ENCODE measurements at places on chromosomes 16 and 17.

DNA sequence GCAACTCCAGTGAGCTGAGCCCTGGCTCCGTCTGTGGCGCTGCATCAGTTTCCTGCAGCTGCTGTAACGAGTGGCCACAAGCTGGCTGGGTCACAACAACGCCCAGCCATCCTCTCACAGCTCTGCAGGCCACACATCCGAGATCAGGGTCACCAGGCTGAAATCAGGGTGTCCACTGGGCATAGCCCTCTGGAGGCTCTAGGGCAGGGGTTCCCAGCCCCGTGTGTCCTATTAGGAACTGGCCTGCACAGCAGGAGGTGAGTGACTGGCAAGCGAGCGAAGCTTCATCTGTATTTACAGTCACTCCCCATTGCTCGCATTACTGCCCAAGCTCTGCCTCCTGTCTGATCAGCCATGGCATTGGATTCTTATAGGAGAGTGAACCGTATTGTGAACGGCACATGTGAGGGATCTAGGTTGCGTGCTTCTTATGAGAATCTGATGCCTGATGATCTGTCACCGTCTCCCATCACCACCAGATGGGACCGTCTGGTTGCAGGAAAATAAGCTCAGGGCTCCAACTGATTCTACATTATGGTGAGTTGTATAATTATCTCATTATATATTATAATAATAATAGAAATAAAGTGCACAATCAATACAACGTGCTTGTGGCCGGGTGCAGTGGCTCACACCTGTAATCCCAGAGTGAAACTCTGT, 176.5 kb downstream of the SEC14L1 start:
- no peak for DNase-seq

DNA sequence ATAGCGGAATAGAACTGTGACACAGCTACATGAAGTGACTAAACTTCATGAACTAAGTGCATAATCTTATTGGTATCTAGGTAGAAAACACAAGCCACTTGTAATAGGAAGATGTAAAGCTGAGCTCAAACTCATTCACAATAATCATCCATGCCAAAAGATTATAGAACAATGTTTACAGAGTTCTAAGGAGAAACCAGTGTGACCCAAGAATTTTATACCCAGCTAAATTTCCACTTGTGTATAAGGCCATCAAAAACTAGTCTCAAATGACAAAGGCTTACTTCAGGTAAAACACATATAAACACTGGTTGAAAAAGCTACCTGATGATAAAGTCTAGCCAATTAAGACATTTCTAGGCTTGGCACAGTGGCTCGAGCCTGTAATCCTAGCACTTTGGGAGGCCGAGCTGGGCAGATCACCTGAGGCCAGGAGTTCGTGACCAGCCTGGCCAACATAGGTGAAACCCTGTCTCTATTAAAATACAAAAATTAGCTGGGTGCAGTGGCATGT, 16.9 kb upstream of the CPD start:
- no peak for DNase-seq

- DNase-seq: no peak
Observed at GRCh38 chr17:29844339-29845048, 85.5 kb downstream of the SSH2 start.

- DNase-seq: no peak
Observed at GRCh38 chr17:44279346-44279665, 11.4 kb upstream of the SLC4A1 start.

DNA sequence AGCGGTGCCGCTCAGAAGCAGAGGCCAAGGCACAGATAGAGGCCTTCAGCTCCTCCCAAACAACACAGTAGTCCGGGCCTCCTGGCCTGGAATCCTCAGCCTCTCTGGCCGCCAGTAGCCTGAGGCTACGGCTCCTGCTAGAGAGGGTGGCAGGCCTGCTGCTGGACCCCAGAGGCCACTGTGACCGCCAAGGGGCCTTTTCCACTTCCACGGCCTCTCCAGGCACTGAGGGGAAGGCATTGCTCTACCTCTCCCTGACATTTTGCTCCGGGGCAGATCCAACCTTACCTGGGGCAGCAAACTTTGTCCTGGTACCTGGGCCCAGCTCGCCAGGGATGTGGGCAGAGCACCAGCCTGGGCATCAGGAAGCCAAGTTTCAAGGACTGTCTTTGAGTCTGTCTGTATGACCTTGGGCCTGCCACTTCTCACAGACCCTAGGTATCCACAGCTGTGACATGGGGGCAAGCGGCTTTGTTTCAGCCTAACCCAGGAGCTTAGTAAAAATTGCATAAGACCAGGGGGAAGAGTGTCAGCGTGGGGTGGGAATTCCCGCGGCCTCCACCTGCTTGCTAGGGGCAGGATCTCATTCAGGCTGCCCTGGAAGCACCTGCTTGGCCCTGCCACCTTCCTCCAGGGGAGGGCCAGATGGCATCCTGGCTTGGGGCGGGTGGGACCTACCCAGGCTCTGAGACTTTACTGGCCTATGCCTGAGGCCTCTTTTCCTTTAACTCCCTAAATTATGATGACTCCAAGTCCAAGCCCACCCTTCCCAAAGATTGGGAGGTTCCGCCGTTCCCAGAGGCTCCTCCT, 33.2 kb downstream of the ADGRG5 start:
- DNase-seq: no peak

DNA sequence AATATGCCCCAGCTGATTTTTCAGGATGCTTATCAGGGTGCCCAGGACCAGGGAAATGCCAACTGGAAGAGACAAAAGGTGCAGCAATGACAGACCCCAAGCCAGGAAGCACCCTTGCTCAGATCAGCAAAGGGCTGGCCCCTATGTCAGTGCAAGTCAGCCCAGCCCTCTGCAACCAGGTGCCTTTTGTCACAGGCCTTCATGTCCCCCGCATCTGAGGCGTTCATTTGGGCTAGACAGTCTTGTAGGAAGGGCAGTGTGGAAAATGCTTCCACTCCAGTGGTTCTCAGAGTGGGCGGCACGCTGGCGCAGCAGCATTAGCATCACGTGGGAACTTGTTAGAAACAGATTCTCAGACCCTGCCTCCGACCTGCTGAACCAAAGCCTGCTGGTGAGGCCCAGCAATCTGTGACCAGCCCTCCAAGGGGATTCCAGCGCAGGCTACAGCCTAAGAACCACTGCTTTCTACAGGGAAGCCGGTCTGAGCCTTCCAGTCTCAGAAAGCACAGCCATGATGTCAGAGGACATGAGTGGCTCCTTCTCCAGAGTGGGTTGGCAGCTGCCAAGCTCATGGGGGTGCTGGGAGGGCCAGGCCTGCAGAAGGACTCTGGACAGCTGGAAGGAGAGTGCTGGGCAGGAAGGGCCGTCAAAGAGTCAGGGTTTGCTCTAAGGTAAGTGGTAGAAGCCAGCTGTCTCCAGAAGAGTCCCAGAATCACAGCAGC, 13.1 kb downstream of the SLC47A2 start:
- no peak for DNase-seq

GRCh38 chr16:85165781-85166180, 53.5 kb upstream of the CIBAR2 start:
- no peak for DNase-seq

DNA sequence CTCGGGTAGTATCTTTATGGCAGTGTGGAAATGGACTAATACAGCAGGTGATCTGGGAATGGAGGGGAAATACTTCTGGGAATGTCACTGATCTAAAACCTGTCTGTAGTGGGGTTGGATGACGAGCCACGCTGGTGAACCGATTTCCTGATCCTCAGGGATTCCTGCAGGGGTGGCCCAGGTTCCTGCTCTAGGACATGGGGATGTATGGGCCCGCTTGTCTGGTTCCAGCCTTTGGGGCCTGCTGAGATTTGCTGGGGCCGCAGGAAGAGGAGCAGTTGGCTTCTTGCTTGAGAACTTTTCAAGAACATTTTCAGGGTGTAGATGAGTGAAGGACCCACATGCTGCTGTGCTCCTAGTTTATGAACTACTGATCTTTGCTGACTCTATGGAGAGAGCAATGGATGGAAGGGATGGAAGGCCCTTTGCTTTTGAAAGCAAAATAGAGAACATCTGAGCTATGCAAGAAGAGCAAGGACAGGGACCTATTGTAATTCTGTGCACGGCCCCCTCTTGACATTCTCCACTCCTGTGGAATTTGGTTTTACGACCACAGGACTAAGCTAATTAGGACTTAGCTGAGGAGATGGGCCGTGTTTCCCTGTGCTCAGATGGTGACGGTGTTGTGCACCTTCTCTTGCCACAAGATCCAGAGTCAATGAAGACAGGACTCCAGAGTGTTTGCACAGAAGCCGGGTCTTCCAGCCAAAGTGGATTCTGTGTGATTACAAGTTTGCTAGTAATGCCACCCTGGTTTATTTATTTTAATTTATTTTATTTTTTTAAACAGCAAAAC, 90.5 kb downstream of the SEC14L1 start:
- no peak for DNase-seq

DNA sequence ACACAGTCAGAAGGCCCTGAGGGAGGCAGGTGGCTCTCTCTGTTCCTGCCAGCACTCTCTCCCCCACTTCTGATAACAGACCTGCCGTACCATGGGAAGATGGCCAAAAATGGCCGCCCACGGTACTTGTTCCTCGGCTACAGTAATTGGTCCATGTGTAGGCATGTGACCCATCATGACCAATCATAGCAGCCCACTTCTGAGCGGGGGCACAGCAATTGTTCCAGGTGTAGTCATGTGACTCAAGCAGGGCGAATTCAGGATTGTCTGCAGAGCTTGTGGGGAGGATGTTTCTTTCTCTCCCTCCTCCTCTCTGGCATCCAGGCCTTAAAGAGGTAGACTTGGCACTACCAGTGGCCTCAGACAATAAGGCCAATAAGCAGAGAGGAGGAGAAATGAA, 250.4 kb downstream of the MRTFB start:
- DNase-seq: no peak

DNA sequence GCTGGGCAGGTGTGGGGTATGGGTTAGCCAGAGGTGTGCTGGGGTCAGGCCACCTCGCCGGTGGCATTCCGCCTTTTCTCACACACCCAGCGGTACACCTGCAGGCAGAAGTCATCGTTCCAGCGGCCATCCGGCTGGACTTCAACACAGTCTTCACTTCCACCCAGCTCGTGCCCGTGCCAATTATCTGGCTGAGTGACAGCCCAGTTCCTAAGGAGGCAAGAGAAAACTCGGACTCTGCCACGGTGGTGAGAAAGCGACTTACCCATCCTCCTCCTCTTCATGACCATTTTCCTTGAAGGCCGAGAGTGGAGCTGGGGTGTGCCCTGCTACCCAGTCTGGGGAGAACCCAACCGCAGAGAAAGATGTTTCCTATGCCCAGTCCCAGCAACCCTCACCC, 13.1 kb downstream of the ASGR2 start:
- no peak for DNase-seq

GRCh38 chr17:43791589-43791988, 11.4 kb downstream of the CFAP97D1 start:
- no peak for DNase-seq

- DNase-seq: no peak
Observed at GRCh38 chr17:61394630-61395408, 4.8 kb upstream of the TBX2 start.

GRCh38 chr16:2465653-2466415, 5.3 kb upstream of the NTN3 start:
- no peak for DNase-seq

- DNase-seq: no peak
Observed at GRCh38 chr16:9658164-9658563, 524.1 kb downstream of the GRIN2A start.

GRCh38 chr17:69943058-69943457, 132.0 kb upstream of the KCNJ16 start:
- DNase-seq: no peak

- no peak for DNase-seq
Observed at GRCh38 chr17:49110509-49110908, 22.1 kb upstream of the B4GALNT2 start.

DNA sequence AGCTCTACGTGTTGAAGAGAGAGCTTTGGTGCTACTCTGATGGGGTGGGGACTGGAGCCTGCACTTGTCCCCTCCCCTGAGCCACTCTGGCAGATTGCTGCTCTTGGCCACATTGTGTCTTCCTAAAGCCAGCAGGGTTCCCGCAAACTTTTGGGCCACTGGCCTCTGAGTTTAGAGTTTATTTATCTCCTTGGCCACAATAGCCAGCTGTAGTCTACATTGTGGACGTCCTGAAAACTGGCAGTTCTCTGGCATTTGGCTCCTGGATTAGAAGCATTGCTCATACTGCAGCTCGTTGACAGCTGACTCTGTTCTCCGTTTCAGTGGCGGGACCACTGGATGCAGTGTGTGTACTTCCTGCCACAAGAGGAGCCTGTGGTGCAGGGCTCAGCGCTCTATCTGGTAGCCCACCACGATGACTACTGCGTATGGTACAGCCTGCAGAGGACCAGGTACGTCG, 34.6 kb downstream of the PRMT7 start:
- no peak for DNase-seq

GRCh38 chr16:79980650-79981521, 380.3 kb upstream of the MAF start:
- DNase-seq: no peak

DNA sequence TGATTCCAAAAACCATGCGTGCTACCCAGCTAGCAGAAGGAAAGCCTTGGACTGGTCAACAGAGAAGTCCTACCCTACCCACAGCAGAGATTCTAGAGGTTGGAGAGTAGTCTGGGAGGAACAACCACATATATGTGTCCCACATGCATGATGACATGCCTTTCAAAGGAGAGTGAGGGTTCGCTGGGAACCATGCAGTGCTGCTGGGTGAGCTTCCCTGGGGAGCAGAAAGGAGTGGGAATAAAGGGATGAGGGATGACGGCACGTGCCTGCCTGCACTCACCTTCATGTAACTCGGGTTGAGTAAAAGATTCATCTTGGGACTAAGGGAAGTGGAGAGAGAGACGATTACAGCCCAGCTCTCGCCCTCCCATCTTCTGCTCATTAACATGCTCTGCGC, 9.8 kb downstream of the CPSF4L start:
- DNase-seq: no peak

DNA sequence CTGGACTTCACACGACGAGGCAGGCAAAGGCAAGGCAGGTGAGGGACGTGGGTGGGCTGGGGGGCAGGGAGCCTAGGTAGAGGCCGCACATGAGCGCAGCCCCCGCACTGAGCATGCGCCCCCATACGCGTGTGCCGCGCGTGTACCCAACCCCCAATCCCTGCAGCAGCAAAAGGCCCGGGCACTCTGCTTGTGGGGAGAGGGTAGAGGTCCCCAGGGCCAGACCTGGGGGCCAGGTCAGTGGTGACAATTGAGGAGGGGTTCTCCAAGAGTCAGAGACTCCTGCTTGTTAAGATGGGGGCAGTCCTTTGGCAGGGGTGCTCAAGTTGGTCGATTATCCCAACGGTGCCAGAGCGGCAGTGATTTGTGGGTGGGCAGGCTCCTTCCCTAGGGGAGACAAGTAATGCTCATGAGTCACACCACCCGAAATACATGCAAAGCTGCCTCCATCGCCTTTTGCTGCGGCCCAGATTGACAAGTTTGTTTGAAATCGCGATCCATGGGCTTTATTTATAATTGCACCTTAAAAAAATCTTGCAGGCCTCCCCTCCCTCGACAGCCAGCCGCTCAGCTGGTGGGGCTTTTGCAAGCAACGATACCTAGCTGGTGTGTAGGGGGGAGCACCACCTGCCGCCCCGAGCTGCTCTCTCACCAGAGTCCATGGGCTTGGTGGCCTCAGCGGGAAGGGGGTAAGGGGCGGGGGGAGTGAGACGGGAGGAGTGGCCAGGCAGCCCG, 1.1 kb upstream of the GIT1 start:
- DNase-seq: no peak

GRCh38 chr16:89944773-89945172, 3.8 kb upstream of the DEF8 start:
- DNase-seq: no peak
